ENCODE measurements at places on chromosomes 5 and 9.

DNA sequence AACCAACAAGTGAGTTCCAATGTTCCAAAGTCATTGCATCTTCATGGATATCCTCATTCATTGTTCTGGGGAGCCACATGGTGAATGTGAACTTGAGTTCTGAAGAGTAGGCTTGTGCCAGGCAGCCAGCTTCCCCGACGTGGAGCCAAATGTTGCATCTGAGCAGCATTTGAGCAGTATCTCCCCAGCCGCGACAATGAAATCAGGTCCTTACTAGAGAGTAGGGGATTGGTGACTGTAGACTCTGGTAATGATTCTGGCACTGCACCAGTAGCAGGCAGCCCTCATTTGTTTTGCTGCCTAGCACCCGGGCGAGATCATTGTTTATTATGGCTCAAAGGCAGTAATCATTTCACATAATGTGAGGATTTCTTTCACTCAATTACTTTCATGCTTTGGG, 451.4 kb upstream of the C9orf72 start:
- DNase-seq = no peak

- peak; percentile 48 for DNase-seq
Observed at GRCh38 chr5:143052967-143053682, 282.9 kb downstream of the ARHGAP26 start.

GRCh38 chr5:178304016-178304415, 71.4 kb upstream of the PHYKPL start:
- no peak for DNase-seq

DNA sequence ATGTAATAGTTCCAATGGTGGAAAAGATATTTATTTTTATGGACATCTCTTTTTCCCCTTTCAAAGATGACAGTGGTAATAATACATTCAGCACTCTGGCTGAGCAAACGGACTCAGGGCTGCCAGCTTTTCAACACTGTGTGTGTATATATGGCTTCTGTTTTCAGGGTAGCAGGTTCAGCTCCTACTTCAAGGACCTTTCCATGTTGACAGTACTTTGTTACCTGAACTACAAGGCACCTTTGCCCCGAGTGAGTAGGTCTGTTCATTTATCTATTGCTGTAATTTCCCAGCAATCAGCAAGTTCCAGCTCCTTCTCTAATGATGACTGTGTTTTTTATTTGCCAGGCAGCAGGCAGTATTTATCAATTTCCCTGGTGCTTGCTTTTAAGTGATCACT, 387.4 kb upstream of the KIF2A start:
- DNase-seq = no peak

Data from MM.1S (cell line).